ENCODE measurements at places on chromosomes 5 and 9.

- no peak for DNase-seq
These were observed 130.9 kb downstream of the NFIB start for GRCh38 chr9:14183001-14183400.

- no peak for DNase-seq
These were observed 5.5 kb upstream of the SUSD3 start for GRCh38 chr9:93052791-93053540.

DNA sequence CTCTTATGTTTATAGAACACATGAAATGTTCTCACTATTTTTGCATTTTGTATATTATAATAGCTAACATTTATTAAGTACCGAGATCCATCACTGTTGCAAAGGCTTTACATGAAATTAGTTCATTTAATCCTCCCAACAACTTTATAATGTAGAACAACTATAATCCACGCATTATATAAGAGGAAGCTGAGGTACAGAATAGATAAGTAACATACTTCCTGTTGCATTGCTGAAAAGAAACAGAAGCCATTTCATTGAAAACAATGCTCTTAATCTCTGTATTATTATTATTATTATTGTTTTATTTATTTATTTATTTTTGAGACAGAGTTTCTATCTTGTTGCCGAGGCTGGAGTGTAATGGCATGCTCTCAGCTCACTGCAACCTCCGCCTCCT is 7.9 kb upstream of the INSYN2B start:
- DNase-seq: no peak

GRCh38 chr9:121222524-121223171 is 21.0 kb upstream of the RAB14 start:
- DNase-seq: peak; percentile 57

GRCh38 chr5:55897905-55898304 is 46.7 kb downstream of the IL31RA start:
- peak; percentile 13 for DNase-seq

GRCh38 chr5:140358738-140359310 is 1.2 kb upstream of the SLC4A9 start:
- no peak for DNase-seq

DNA sequence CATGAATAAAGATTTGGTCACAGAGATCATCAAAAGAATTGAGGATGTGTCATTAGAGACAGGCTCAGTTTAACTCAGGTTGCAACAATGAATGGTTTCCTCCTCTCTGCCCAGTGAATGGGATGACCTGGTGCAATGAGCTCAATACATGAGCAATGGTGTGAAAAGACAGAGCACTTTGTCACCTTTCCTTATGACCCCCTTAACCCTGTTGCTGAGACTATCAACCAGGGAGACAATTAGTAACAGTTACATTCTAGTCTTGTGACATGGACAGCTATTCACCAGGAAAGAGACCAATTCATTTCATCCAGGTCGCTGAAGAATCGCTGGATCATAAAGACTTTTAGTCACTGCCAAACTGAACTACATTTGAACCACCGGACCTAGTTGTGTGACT is 19.9 kb upstream of the CDH6 start:
- no peak for DNase-seq

GRCh38 chr9:133237035-133237731 is 28.1 kb upstream of the OBP2B start:
- no peak for DNase-seq

Data from inflammatory macrophage treated with lipopolysaccharide for 4 hours (primary cell).